Fibroblast of skin of left biceps (primary cell): ENCODE measurements at places on chromosomes 4 and X.
A peak's percentile ranks its signal among the peaks of the same experiment; 100 is the strongest.

DNA sequence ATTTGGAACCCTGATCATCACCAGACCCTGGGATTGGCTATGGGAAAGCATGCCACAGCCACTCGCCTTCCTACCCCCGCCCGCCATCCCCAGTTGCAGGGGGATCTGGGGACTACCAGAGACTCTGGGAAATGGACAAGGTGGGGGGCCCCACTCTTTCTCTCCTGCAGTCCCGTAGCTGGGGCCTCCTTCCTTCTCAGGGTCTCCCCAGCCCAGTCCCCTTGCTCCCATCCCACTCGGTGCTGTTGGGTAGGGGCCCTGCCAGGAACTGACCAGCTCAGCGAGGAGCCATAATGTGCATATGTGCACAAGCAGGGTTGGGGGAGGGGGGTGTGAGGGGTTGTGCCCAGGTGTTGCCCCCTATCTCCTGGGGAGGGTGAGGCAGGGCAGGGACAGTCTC is 3.4 kb upstream of the USP11 start:
- DNase-seq = no peak

DNA sequence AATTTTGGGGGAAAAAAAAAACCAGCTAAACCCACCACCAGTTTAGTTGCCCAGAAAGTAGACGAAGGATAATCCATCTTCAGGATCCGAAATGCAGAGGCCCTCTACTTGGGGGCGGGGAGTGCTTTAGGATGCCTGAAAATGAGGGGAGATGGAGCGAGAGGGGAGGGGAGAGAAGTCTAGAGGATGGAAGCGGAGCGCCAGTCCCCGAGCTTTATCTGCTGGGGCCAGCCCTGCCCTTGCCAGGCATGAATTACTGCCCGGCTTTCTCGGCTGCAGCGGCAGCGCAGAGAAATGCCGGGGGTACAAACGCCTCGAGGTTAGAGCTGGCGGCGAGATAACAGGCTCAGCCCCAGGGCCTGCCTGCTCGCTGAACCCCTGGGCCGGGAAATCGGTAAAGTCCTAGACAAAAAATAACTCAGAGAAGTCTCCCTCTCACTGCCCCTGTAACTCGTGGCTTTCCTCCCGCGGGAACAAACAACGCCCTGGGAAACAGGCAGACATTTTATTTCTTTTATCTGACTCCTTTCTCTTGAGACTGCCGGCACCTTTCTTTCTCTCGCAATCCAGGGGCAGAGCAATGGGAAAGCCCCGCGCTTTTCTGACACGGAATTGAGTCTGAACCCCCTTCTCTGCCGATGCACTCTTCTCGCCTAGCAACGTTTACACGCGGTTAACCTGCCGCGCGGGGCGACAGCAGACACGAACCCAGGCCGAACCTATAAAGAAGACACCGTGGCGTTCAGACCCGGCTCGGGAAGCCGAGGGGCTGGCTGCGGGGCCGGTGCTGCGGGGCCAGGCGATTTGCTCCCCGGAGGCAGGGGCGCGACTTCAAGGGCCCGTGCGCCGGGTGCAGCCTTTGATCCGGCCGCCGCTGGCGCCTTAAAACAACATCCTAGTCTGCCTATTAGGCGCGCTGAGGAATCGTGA is 3.1 kb upstream of the MSX1 start:
- DNase-seq = no peak

- DNase-seq = peak; percentile 18
These were observed 15.5 kb downstream of the COX18 start for GRCh38 chr4:73053974-73054480.

DNA sequence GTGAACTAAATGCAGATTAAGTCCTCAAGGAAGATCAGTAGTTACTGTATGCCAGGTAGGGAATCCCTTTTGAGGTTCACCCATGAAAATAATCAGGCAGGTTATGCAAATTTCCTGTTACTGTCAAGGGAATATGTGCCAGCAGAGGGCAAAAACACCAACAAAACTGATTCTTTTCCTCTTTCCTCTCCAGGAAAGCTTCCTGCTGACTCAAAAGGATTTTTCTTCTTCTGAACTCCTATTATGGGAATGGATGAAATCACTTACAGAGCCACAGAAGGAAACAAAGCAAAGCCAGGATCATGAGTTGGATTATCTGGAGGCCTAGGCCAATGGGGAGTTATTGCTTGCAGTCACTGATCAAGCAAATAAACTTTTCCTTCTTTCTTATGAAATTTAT is 49.7 kb downstream of the TMPRSS11F start:
- no peak for DNase-seq

GRCh38 chr4:74228691-74229640 is 71.0 kb downstream of the MTHFD2L start:
- DNase-seq = no peak

GRCh38 chr4:140944572-140944971 is 188.4 kb upstream of the TBC1D9 start:
- peak; percentile 74 for DNase-seq

DNA sequence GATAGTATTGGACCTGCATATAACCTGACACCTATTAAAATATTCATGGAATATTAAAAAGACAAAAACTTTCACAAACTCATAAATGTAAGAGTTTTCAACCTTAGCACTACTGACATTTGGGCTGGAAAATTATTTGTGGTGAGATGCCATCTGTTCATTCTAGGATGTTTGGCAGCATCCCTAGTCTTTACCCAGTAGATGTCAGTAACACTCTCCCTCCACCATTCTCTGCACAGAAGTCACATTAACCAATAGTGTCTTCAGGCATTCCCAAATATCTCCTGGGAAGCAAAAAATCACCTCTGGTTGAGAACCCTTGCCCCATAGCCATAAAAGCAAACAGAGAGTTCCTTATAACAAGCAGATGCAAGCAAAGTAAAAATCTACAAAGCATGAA is 41.4 kb upstream of the NDST4 start:
- DNase-seq = no peak

DNA sequence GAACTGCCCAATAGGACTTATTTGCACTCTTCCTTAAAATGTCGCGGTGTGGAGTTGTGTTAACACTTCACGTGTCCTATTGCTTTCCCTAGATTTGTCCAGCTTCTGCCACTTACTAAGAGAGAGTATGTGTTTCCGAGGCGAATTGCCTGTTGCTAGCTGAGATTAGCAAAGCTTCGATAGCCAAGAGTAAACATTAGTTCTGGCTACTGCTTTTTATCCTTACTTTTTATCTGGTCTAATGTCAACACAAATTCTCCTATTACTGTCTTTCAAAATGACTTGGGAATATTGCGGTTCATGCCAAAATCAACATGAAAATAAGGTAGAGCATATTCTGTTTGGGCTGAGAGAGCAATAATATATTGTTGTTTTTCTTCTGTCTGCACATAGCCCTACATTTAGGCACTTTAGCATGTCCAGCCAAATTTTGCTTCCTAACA is 90.4 kb upstream of the VEGFC start:
- no peak for DNase-seq
